Right atrium auricular region (tissue), 2 donors: ENCODE measurements at places on chromosomes 7 and 10. TPM values are rescaled to one million over a fixed set of nuclear protein-coding genes. Genes with fewer than 3 reads are reported as not detected.

FKBP9 gene
- 129 TPM for total RNA-seq

UNCX gene
- not detected for total RNA-seq

EPHB6 gene
- total RNA-seq, result 19.4 TPM

SH2D4B gene
- 0.12 TPM for total RNA-seq

TMED4 gene
- 120 TPM for total RNA-seq
